ENCODE measurements at places on chromosomes 11 and 22.

DNA sequence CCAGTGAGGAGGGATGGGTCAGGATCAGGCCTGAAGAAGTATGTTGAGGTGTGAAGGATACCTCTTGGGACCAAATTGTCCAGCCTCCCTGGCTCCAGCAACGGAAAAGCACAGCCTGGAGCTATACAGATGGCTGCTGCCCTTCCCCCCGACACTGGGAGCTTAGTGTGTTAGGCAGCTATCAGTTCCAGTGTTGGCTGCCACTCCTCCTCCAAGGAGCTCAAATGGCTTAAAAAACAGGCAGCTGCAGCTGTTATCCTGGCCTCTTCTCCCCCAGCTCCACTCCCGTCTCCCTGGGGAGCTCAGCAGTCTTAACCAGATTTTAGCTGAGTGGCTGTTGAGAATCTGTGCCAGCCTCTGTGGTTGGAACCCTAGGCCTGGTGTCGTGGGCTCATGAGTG is 225.0 kb downstream of the JRKL start:
- DNase-seq: no peak

DNA sequence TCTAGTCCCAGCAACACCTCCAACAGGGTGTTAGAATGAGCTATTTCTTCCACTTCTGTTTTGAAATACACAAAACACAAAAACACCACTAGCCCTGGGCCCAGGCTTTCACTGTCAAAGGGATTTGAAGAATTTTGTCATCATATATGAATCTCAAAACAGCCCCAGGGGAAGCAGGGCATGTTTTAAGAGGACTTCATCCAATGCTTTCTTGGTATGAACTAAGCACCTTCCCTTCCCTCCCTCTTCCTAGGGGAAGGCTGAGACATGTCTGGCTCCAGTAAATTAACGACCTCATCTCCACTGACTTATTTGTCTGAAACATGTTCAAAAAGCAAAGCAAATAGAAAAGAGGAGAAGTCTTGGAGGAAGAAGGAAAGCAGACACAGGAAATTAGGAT is 75.7 kb upstream of the INCENP start:
- no peak for DNase-seq

DNA sequence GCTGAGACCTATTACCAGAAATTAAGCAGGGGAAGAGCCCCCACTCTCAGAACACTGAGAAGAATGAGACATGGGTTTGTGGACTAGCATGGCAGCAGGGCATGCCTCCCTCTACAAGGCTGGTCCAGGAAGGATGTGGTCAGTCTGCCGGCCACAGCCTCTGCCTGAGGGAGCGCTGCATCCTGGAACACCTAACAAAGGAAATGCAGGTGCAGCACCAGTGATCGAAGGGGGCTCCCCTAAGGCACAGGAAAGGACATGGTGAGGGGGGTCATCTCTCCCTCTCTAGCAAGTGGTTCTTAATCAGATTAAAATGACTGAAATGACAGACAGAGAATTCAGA is 40.6 kb upstream of the ARL14EP start:
- DNase-seq: no peak

DNA sequence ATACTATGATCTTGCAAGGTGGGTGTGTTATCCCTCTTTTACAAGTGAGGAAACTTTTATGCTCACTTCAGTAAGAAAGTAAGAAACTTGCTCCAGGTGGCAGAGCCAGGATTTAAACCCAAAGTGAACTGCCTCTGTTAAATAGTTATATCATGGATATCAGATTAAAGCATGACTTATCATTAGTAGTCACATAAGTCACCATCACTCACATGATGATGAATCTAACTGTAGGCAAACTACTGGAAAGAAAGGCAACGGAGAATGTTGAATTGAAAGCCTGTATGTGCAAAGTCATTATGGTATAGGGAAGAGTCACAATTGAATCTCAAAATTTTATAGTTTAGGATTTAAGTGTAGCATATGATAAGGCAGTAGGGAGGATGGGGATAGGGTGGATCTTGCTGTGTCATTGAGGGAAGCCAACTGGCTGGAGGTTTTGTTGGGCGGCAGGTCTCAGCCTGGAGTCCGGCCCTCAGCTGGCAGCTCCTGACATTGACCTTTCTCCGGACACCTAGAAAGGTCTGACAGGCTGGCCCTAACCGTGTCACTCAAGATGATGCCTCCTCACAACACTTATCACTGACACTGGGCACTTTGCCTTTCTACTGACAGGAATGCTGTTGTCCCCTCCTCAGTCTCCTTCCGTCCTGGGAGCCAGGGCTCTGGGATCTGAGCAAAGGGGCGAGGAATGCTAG is 98.3 kb downstream of the EMSY start:
- no peak for DNase-seq

GRCh38 chr22:25757686-25758085 is 15.7 kb downstream of the MYO18B start:
- no peak for DNase-seq

DNA sequence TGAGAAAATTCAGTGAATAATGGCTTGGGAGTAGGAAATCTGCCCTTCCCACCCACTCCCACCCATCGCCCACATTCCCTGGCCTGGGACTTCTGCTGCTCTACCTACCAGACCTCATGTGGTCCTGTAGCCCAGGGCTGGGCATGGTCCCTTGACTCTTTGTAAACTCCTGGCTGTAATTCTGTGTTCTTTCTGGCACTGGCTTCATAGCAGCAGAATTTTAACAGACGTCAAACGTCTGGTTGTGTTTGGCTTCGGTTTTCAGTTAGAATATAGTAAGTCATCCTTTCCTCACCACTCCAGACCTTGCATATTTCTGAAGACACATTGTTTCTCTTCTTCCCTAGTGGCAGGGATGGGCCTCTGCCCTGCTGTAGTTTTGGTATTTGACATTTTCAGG is 210.6 kb downstream of the CSNK2A3 start:
- no peak for DNase-seq

GRCh38 chr22:29251981-29252911 is 15.5 kb downstream of the RHBDD3 start:
- no peak for DNase-seq

DNA sequence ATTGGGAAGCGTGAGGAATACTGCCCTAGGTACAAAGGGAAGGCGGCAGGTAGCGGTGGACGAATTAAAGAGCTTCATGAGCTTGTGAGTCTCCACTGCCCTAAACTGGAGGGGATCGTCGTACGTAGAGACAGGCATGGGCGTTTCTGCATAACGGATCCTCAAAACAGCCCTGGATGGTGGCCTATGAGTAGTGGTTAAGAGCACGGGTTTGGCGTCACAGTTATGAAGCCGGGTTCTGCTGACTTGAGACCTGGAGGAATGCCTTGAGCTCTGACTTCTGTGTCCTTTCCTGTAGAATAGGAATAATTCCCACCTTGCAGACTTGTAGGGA is 335 bp downstream of the TMEM138 start:
- DNase-seq: peak; percentile 2

DNA sequence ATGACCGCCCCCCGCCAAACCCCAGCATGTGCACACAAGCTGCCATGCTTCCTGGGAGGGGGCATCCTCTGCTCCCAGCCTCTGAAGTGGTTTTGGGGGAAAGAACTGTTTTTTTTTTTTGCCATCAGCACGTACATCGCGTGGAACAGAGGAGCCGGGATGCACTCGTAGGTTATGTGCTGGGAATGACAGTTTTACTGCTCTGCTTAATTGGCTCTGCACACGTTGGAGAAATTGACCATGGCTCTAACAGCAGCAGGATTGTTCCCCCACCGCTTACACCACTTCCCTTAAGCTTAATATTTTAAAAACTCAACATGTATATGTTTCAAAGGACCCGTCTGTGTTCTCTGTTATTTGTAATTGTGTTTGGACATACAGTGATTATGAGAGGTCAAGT is 175.2 kb downstream of the NAV2 start:
- no peak for DNase-seq

GRCh38 chr11:4459500-4459899 is 10.4 kb downstream of the OR52K2 start:
- no peak for DNase-seq

DNA sequence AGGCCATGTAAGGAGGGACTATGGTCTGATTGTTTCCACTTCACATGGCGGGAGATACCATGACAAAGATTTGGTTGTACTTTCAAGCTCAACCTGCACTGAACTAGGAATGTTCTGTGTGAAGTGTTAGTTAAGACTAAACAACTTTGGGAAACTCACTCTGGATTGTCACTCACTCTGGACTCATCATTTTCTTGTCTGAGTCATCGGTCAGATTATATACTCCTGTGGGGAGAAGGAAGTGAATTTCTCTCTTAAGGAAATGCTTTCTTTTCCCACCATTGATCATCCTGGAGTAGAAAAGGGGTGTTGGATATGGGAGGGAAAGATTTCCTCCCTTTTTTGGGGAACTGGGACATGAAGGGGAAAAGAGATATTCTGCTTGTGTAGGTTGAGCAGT is 26.9 kb upstream of the CAT start:
- DNase-seq: no peak

- no peak for DNase-seq
Measured at GRCh38 chr11:19428206-19429002, 187.7 kb upstream of the E2F8 start.

DNA sequence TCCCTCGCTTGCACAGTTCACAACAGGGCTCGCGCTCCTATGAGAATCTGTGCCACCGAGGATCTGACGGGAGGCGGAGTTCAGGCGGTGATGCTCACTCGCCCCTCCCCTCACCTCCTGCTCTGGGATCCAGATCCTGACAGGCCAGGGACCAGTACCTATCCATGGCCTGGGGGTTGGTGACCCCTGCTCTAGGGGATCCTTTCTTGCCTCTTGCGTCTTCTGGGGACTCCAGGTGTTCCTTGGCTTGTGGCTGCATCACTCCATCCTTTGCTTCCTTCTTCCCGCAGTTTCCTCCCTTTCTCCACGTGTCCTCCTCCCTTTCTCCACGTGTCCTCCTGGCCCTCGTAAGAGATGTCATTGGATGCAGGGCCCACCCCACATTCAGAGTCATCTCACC is 30.6 kb upstream of the KRTAP5-7 start:
- DNase-seq: no peak

DNA sequence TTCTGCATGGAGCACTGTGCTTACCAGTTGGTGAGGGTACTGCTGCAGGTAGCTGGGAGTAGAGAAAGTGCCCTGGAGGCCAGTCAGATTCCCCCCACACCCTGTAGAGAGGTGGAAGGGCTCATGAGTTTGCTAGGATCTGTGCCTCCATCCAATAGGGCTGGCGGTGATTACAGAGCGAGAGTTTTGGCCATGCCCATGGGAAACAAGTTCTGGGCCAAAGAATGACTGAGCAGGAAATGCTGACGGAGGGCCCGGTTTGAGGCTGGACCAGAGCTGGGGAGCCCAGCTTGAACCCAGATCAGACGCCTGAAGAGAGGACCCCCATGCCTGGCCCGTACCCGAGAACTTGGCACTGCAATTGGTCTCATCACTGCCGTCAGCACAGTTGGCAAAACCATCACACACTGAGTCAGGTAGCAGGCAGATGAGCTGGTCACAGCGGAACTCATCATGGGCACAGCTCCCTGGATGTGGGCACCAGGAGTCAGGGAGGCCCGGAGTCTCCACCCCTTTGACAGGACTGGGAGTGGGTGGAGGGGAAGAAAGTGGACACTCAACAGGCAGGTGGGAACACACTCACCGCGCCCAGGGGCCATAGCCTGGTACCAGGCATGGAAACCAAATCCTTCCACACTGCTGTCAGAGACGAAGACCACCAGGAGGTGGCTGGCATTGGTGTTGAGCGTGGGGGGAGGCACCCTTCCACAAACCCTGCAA is 2.1 kb downstream of the MFRP start:
- no peak for DNase-seq

DNA sequence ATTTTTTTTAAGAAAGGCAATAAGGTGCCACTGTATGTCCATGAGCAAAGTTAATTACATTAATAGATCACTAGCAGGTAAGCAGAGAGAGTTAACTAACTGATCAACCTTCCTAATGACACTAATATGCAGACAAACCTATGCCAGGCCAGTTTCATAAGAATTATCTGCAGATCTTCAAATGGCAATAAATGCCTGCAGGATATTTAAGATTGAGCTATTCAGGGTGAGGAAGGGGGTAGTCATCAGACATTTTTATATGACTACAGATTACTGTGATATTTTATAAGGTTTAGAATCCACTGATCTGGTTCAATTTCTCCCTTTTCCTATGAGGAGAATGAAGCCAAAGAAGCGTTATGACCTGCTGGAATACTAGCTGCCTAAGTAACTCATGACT is 30.2 kb downstream of the CARD18 start:
- DNase-seq: no peak

- DNase-seq: no peak
Measured at GRCh38 chr11:131833366-131833765, 463.0 kb downstream of the NTM start.

DNA sequence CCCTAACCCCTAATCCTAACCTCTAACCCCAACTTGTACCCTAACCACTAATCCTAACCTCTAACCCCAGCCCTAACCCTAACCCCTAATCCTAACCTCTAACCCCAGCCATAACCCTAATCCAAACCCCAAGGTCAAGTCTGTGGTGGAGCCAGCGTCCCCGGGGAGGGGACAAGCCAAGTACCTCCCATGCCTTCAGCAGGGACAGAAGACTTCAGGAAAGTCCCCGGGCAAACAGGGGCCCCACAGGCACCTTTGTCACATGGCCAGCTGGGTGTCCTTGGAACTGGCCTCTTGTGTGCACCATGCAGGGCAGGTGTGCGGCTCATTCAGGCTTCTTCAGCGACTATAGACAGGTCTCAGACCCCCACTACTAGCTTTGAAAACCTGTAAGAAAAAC is 555.8 kb downstream of the BRD1 start:
- no peak for DNase-seq
